Pons (tissue), 1 donor: ENCODE measurements at places on chromosomes 7 and 10.

DNA sequence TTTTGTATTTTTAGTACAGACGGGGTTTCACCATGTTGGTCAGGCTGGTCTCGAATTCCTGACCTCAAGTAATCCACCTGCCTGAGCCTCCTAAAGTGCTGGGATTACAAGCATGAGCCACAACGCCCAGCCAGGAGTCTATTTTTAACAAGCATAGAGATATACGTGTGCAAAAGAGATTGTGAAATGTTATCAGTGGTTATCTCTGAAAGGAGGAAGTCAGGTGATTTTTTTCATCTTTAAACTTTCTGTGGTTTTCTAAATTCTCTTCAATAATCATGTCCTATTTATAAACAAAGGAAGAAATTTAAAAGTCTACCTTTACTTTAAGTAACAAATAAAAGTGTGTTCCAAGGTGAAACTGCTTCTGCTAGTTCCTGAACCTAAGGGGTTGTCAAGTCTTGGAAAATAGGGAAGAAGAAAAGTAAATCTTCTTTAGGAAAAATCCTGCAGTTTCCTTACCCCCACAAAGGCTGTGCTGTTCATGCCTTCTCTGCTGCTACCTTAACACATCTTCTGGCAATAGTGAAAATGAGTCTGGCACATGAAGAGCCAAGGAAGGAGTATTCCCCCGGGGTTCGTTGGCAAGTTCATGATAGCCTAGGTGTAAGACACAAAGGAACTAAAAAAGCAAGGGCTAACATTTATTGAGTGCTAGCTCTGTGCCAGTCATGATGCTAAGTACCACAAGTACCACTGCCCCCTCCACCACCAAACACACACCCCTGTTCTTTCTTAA is 51.1 kb downstream of the CYP26A1 start:
- DNase-seq, result no peak

- DNase-seq, result no peak
Observed at GRCh38 chr10:92972066-92972870, 88.3 kb upstream of the CYP26C1 start.

DNA sequence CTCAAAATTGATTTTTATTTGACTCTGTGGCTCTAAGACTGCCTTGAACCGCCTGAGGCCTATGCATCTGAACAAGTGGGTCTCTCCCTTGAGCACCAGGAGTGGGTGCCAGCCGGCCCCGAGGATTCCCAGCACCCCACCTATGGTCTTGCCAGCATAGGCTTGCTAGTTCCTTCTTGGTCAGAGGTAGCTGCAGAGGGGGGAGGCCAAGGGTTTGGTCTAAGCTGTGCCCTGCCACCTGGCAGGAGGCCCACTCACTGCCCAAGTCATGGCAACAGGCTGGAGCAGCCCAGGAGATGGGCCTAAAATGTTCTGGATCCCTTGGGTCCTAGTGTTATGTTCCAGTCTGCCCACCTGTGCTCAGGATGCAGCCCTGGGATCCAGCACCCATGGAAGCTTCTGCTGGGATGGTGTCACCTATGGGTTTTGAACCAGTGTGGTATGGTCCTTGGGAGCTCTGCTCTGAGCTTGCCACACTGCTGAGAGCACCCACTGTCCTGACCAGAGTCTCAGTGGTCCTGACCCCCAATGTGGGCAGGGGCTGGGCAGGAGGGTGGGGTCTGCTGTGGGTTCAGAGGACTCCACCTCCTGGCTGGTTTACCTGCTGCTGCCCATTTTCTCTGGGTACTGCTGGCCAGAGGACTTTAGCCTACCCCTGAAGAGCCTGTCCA is 12.6 kb downstream of the YKT6 start:
- no peak for DNase-seq

- DNase-seq, result no peak
Observed at GRCh38 chr10:123203393-123204126, 49.4 kb downstream of the BUB3 start.

- no peak for DNase-seq
Observed at GRCh38 chr7:117639966-117640365, 160.1 kb downstream of the CFTR start.

GRCh38 chr10:127756264-127756663 is 19.3 kb downstream of the FOXI2 start:
- DNase-seq, result no peak

GRCh38 chr7:69363136-69363535 is 235.1 kb upstream of the AUTS2 start:
- no peak for DNase-seq

GRCh38 chr10:69639291-69640195 is 9.5 kb downstream of the FAM241B start:
- DNase-seq, result peak; percentile 71

DNA sequence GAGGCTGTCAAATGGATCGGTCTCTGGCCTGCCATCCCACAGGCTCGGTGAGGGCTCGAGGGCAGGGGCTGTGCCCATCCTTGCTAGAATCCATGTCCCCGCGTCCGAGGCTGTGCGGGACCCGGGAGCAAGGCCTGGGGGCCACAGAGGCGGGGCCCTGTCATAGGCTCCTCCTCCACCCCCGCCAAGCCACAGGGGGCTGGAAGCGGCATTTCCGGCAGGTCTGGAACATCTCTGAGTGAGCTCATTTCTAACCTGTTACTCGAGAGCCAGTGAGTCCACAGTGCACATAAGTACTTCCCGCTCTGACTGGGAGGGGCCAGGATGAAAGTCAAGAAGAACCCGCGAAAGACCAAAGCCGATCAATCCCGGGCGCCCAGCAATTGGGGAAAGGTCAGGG is 57.6 kb downstream of the NKX6-2 start:
- no peak for DNase-seq

- DNase-seq, result no peak
Observed at GRCh38 chr10:101000127-101000914, 713 bp downstream of the LZTS2 start.

- no peak for DNase-seq
Observed at GRCh38 chr7:13879994-13880686, 109.3 kb downstream of the ETV1 start.

GRCh38 chr7:14579971-14580370 is 322.6 kb downstream of the DGKB start:
- DNase-seq, result no peak

DNA sequence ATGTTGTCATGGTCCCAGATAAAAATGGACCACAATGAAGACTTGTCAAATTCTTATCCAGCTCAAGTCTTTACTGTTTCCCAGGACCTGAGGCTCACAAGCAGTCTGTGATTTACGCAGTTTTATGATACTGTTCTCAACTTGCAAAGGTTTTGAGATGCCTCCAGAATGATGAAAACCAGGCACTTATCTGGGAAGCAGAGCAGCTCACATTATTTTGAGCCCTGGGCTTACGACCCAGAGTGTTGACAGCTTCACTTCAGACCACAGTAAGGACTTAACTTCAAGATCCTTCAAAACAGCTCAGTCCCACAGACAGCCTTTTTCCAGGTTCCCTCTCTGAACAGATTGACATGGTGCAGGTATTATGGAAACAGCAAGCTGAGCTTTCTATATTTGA is 236.1 kb downstream of the RNLS start:
- DNase-seq, result no peak

DNA sequence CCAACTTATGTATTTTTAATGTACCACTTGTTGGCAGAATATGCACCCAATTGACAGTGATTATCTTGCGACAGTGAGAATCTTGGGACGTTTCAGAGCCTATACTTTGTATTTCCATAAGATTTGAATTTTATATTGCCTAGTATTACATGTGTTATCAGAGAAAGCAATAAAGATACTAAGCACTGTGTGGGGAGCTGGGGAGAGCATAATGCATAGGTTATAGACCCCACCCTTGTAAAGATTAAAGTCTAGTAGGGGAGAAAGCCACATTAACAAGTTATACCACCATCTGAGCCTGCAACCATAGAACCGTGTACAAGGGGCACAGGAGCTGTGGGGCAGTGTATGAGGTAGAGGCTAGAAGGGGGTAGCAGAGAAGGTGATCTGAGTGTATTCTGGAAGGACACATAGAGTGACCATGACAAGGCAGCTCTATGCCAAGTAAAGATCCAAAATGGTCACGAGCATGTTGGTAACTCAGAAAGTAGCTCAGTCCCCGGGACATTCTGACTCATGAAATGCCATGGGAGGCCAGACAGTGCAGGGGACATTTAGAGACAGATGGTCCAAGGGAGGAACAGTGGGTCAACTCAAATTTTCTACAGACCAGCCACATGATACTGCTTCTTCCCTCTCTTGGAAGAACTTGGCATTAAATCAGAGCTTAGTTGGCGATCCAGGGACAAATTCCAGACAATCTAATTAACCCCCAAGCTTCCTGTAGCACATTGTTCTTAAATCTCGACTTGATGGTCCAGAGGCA is 84.5 kb downstream of the ADRA2A start:
- DNase-seq, result no peak

DNA sequence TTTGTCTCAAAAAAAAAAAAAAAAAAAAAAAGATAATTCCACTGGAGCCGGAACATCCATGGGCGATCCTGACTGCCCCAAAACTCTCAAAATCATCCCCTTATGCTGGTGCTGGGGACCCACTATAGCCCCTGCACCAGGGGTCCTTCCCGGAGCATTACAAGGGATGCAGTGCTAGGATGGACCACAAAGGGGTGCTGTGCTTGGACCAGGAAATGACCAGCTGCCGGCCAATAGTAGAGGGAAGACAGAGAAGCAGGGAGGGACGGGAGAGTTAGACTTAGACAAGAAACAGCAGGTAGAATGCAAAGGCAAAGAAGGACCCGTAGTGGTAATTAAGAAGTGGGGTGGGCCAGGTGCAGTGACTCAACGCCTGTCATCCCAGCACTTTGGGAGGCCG is 40.5 kb downstream of the RCC1L start:
- no peak for DNase-seq

DNA sequence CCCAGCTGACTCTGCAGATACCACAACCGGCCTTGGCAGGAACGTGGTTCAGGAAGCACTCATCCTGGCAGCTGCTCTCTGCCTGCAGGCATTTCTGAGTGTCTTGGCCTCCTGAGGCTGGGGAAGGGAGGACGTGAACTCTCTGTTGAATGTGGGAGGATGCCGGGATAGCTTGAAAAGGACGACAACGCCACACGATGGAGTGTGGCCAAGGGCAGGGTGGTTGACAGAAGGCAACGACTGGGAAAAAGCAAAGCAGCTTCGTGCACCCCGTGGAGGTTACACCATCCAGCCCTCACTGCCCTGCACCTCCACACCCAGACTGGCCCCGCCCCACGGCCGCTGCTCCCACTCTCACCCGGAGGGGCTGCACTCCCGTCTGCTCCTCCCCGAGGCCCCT is 466.1 kb upstream of the FOXK1 start:
- DNase-seq, result no peak

GRCh38 chr10:125441151-125441550 is 241.8 kb downstream of the TEX36 start:
- no peak for DNase-seq

- peak; percentile 37 for DNase-seq
Observed at GRCh38 chr10:26805567-26806245, 55.1 kb downstream of the ABI1 start.

DNA sequence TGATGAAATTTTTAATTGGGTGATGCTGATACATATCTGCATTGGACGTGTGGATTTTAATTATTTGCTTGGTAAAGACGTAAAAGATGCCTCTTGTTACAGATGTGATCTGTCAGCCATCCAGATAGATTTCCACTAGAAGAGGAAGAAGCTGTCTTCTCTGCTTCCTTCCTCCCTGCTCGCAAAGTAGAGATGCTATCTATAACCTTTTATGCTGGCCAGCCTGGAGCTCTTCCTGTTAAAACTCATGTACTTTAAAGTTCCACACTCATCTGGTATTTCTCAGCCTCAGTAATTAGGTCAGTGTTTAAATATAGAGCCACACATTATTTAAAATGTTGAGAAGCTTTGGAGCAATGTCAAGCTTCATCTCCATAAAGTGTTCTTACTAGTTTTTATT is 51.2 kb upstream of the TMEM229A start:
- no peak for DNase-seq

GRCh38 chr10:111954386-111954785 is 229.2 kb downstream of the GPAM start:
- DNase-seq, result no peak

- peak; percentile 98 for DNase-seq
Observed at GRCh38 chr7:4931943-4932342, 27.0 kb downstream of the MMD2 start.

DNA sequence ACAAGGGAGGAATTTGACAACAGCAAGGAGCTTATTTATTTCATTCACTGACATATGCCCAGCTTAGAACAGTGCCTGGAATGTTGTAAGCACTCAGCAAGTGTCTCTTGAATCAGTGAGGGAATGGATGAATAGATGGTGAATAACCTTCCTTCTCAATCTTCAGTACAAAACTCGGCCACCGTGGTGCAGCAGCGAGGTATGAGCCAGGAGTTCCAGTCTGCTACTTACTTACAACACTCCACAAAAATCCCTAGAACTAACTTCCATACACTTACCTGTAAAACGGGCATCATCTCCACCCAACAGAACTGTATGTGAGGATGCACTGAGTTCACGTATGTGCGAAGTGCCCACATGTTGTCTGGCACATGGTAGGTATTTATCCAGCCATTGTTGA is 237.4 kb downstream of the WDR11 start:
- DNase-seq, result peak; percentile 39

DNA sequence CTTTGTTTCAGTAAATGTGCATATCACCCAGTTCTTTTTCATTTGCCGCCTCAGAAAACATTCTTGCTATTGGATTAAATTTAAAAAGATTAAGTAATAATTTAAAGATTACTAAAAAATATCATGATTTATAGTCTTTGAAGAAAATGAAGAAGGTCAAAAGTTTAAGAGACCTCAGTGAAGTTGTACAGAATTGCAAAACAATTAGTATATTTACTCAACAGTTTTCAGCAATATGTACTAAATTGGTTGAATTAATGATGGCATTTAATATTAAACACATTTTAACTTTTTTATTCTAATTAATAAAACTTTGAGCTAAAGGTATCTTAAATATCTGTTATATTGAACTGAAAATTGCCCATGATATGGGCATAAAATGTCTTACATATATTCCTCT is 49.9 kb upstream of the KLF6 start:
- no peak for DNase-seq

- no peak for DNase-seq
Observed at GRCh38 chr10:101282947-101283346, 53.7 kb upstream of the LBX1 start.

DNA sequence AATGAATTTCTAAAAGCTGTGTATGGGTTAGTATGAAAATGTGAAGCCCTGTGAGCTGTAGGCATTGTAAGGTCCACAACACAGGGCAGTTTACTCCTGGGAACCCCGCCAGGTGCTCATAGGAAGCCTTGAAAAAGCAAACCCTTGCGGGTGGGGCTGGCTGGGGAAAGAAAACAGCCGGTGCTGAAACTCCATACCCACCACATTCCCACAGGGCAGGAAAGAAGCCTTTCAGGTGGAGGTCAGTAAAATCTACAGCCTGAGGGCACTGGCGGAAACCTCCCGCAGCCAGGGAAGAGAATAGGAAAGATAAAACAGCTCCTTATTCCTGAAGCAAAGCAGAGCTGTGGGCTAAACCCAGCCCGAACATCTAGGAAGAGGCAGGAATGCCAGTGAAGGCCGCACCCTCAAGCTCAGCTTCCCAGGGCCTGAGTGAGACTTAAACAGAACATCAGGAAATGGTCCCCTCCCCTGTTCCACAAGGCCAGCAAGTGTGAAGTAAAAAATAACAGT is 34.7 kb downstream of the PODXL start:
- DNase-seq, result no peak
